Right atrium auricular region (tissue), 2 donors: ENCODE measurements at places on chromosomes 3 and 15. TPM values are rescaled to one million over a fixed set of nuclear protein-coding genes. Genes with fewer than 3 reads are reported as not detected.
A peak's percentile ranks its signal among the peaks of the same experiment; 100 is the strongest.

DNA sequence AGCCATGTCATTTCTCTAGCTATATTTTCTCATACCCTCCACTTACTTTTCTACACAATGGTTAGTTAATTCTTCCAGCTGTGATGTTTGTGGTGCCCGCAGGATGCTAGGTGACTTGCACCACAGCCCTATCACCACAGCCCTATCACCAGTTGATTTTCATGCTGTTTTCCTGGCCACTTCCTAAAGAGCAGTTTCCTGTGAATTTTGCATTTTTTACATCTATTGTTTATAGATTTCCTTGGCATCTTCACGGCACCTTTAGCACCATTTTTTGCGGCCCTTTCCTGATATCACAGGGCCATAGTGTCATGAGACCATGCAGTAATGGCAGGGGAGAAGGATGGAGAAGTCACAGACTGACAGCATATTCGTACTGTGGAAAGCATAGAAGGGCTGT lies 132.9 kb upstream of the PRICKLE2 start:
- no peaks in the 10 kb centered on the region for H3K27me3 ChIP-seq
- no peak for DNase-seq
- H3K4me3 ChIP-seq: no peak overlapping the region
- H3K4me1 ChIP-seq: no peaks in the 10 kb centered on the region
- no peak overlapping the region for H3K27ac ChIP-seq

- H3K4me3 ChIP-seq: no peak overlapping the region
- H3K36me3 ChIP-seq: no peaks in the 10 kb centered on the region
These were observed 8.3 kb upstream of the CSPG4 start for GRCh38 chr15:75720787-75721479.

DNA sequence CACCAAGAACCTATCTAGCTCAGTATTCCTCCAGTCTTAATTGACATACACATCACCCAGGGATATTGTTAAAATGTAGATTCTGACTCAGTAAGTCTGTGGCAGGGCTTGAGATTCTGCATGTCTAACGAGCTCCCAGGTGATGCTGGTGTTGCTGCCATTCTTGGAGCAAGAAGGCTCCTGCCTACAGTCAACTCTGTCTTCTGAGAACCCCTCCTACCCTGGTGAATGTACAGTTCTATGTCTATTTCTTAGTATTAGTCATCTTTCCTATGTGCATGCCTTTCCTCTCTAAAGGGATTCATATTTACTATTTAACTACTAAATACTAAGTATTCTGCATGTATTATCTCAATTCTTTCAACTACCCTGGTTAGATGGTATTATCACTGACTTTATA lies 268.7 kb downstream of the EDEM1 start:
- no peaks in the 10 kb centered on the region for H3K4me1 ChIP-seq
- DNase-seq: no peak
- H3K36me3 ChIP-seq: no peaks in the 10 kb centered on the region
- H3K27me3 ChIP-seq: no peaks in the 10 kb centered on the region
- no peak overlapping the region for H3K4me3 ChIP-seq
- H3K27ac ChIP-seq: no peak overlapping the region

The CCDC54 gene
- not detected for total RNA-seq

- no peak overlapping the region for H3K4me3 ChIP-seq
- no peaks in the 10 kb centered on the region for H3K27me3 ChIP-seq
- H3K36me3 ChIP-seq: peaks cover 32% of the 10 kb centered on the region
- H3K4me1 ChIP-seq: peaks cover 68% of the 10 kb centered on the region
- DNase-seq: no peak
- H3K27ac ChIP-seq: peak overlapping the region; percentile 65
These were observed 8.6 kb downstream of the PKM start for GRCh38 chr15:72222393-72222792.
